Inflammatory macrophage treated with lipopolysaccharide for 1 hour (primary cell): ENCODE measurements at places on chromosomes 4 and X.

GRCh38 chrX:65740909-65741308 lies 73.5 kb downstream of the MSN start:
- no peak for DNase-seq

DNA sequence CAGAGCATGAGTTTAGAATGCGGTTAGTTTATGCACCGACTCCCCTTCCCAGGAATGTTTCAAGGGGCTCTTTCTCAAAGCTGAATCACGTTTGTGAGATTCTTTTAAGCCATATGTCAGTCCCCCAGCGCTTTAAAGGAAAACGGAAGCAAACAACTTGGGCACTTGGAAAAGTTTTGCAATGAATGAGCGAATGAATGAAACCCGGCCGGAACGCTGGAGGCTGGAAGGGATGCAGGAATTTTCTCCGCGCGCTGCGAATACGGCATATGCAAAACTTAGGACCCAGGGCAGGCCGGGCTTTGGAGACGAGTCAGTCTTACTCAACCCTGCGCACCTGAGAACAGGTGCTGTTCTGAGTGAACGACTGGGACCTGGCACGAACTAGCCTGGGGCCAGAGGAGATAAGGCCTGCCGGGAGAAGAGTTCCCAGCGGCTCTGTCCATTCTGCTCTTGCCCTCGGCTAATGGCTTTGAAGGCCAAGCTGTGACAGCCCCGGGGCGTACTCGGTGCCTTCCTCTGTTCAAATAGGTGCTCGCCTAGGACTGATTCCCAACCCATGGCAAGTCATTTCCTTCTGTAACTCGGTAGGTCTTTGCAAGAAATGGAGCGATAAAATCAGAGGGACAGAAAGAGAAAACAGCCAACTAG lies 743 bp upstream of the NRK start:
- no peak for DNase-seq

GRCh38 chrX:118961866-118962560 lies 12.4 kb upstream of the LONRF3 start:
- no peak for DNase-seq

- DNase-seq = no peak
Observed at GRCh38 chrX:43357741-43358140, 298.4 kb upstream of the MAOA start.

- DNase-seq = no peak
Observed at GRCh38 chrX:152884171-152884570, 13.7 kb upstream of the ZNF185 start.

DNA sequence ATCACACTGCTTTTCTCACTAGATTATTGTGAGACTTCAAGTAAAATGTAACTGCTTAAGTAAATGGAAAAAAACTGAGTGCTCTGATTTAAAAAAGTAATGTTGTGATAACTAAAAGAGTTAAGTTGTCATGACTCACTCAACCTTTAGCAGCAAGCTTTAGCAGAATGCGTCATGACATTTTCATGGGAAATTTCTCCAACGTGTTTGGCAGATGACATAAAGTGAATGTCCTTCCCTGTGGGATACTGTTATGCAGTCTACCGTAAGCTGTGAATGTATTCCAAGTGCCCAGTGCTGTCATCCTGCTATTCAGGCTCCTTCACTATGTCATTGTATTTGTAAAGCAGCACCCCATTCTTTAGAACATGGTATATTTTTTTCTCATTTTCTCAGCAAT lies 136.2 kb downstream of the CPXCR1 start:
- DNase-seq = no peak

- no peak for DNase-seq
Observed at GRCh38 chrX:41445171-41445570, 2.0 kb upstream of the NYX start.

DNA sequence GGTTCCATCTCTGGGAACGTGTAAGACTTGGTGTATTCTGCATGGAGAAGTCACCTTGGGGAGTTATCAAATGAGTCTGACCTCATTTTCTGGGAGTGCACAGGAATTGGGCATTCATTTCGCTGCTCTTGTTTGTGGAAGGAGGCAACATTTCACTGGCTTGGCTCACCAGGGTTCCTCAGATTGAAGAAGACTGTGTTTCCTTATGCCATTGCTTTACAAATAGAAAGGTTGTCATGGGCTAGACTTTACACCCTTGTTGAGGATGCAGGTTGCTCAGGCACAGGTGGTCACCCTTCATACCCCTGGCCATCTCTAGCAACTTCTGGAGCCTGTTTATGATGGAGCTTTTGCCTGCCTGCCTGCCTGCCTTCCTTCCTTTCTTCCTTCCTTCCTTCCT lies 114.4 kb downstream of the AASDH start:
- no peak for DNase-seq

GRCh38 chrX:42948723-42949657 lies 171.0 kb upstream of the PPP1R2C start:
- DNase-seq = no peak

- DNase-seq = no peak
Observed at GRCh38 chr4:88514557-88515511, 8.7 kb downstream of the PYURF start.

GRCh38 chr4:109548655-109549054 lies 11.4 kb upstream of the MCUB start:
- DNase-seq = peak; percentile 90
